Osteoblast (primary cell): ENCODE measurements at places on chromosomes 6 and 20. TPM values are rescaled to one million over a fixed set of nuclear protein-coding genes. Genes with fewer than 3 reads are reported as not detected.

Gene TFEB
- total RNA-seq = 5.1 and 5.6 TPM in 2 replicates

Gene MCHR2
- not detected in 2 replicates for total RNA-seq

- DNase-seq = no peak
These were observed 77.5 kb downstream of the CDH22 start for GRCh38 chr20:46230801-46231282.

GRCh38 chr6:20173833-20174792, 38.2 kb downstream of the MBOAT1 start:
- no peak for DNase-seq

DNA sequence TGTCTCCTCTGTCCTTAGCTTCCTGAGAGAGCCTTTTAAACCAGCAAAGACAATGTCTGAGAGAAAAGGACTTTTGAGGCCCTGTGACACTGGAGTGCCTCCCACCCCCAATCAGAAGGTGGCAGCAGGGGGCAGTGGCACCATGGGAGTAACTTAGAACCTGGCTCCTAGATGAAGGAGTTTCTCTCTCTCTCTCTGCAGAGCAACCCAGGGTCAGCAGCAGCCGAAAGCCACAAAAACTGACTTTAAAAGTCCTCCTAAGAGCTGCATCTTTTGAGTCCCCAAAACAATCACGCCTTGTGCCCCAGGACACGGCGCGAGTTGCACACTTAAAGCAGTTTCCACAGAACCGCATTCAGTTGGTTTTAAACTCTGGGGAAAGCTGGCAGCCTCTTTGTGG, 5.3 kb upstream of the TCP11 start:
- DNase-seq = peak; percentile 89

DNA sequence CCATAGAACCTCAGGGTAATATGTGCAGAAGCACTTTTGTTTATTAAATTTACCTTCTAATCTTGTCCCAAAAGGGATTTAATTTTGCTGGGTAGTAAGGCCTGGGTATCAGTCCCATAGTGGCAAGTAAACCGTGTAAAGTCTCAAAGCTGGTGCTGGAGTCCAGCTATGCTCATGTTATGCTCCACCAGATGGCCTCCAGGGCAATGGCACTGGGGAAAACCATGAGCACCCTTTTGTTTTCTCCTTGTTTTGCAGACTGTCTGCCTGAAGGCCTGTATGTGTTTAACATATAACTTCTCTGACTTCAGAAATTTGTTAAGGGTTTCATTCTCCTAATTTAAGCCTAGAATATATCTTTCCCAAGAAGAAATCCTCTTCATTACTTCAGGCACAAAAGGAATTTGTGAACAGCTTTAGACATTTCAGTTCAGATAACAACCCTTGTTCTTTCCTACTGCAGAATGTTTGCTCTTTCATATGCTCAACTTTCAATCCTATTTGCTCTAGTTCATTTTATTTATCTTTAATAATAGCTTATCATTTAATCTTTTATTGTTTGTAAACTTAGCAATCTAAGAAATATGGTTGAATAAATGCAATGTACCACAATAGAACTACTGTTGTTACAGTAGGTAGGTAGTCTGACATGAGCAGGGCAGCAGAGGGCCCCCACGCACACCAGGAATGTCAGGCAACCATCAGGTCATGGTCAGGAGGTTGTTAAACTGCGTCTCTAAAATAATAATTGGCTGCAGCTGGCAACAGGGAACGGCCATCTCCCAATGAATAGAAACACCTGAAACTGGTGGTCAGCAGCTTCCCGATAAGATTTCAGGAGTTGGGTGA, 162.8 kb downstream of the TENT5A start:
- no peak for DNase-seq

GRCh38 chr6:9527679-9528286, 887.1 kb downstream of the TFAP2A start:
- DNase-seq = no peak

- DNase-seq = no peak
These were observed 137.8 kb downstream of the CEBPB start for GRCh38 chr20:50328222-50328979.

- no peak for DNase-seq
These were observed 125.7 kb downstream of the ANKS1A start for GRCh38 chr6:35014786-35015185.
